ENCODE measurements at places on chromosomes 5 and 9. TPM values are rescaled to one million over a fixed set of nuclear protein-coding genes. Genes with fewer than 3 reads are reported as not detected.

The CDH9 gene
- polyA plus RNA-seq = not detected

- no peak for DNase-seq
- no peaks in the 10 kb centered on the region for H3K4me1 ChIP-seq
- H3K36me3 ChIP-seq = no peaks in the 10 kb centered on the region
- H3K27ac ChIP-seq = no peak overlapping the region
- no peak overlapping the region for H3K4me3 ChIP-seq
These were observed 222.8 kb upstream of the MSX2 start for GRCh38 chr5:174501461-174502069.

DNA sequence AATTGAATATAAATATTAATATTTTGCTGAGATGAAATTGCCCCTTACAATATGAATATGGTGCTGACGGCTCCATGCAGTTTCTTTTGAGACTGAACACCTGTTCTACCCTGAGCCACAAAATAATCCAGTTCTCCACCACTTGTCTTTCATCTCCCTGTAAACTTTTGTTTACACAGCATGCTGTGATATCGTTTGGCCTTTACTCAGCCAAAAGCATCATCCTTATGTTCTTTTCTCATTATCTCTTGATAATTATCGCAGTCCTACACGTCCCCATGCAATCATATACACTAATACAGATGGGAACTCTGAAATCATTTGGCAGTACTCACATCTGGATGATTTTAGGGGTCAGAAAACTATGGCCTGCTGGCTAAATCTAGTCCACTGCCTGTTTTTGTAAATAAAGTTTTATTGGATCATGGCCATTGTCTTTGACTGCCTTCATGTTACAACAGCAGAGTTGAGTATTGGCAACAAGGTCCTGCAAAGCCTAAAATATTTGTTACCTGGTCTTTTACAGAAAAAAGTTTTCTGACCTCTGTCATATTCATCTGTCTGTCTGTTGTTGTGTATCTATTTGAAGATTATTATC, 53.3 kb downstream of the AOPEP start:
- H3K27ac ChIP-seq = no peak overlapping the region
- no peaks in the 10 kb centered on the region for H3K36me3 ChIP-seq
- no peak for DNase-seq
- H3K27me3 ChIP-seq = no peaks in the 10 kb centered on the region
- H3K4me3 ChIP-seq = no peak overlapping the region
- no peaks in the 10 kb centered on the region for H3K4me1 ChIP-seq

- no peaks in the 10 kb centered on the region for H3K27me3 ChIP-seq
- no peaks in the 10 kb centered on the region for H3K4me1 ChIP-seq
- no peak overlapping the region for H3K27ac ChIP-seq
- peaks cover 9% of the 10 kb centered on the region for H3K36me3 ChIP-seq
- no peak overlapping the region for H3K4me3 ChIP-seq
- no peak for DNase-seq
These were observed 89.0 kb downstream of the ARSB start for GRCh38 chr5:78896132-78896531.

DNA sequence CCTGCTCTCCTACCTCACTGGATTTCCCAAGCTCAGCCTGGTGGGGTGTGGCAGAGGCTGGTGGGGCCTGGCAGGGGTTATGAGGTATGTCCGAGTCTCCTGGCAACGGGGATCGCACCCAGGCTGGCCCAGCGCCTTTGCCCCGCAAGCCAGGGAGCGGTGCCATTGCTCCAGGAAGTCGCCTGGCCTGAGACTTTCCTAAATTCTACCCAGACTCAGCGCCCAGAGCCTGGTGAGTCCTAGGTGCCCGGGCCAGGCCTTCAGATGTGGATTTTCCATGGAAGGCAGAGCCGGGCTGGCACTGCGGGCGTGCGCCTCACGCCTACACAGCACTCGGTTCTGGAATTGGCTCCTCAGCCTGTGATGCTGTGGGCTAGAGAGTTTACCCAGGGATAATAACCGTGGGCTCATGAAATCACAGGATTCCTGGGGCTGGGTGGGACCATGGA, 155.4 kb upstream of the COL5A1 start:
- no peak overlapping the region for H3K4me3 ChIP-seq
- no peak overlapping the region for H3K27ac ChIP-seq
- H3K27me3 ChIP-seq = no peaks in the 10 kb centered on the region
- H3K4me1 ChIP-seq = no peaks in the 10 kb centered on the region

The ITGA1 gene
- 0.89 TPM for polyA plus RNA-seq

DNA sequence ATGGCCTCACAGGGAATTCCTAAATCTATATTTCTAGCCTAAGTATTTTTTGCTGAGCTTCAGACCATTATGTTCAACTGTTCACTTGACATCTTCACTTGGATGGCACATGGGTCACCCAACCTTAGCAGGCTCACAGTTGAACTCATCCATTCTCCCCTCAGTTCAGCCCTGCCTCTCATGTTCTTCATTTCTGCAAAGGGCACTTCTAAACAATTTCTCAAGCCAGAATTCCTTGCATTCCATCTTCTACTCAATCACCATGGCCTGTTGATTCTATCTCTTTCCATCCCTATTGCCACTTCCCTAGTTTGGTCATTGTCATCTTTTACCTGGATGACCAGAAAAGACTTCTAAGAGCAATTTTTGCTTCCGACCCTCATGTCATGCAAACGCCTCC, 7.3 kb upstream of the RGS3 start:
- no peak overlapping the region for H3K4me3 ChIP-seq
- H3K27ac ChIP-seq = no peak overlapping the region
- no peaks in the 10 kb centered on the region for H3K36me3 ChIP-seq
- no peaks in the 10 kb centered on the region for H3K27me3 ChIP-seq
- H3K4me1 ChIP-seq = no peaks in the 10 kb centered on the region
- no peak for DNase-seq

The STPG3 gene
- not detected for polyA plus RNA-seq

- DNase-seq = peak; percentile 36
- no peaks in the 10 kb centered on the region for H3K27me3 ChIP-seq
- H3K4me3 ChIP-seq = no peak overlapping the region
- no peak overlapping the region for H3K27ac ChIP-seq
These were observed 31.8 kb upstream of the CKS2 start for GRCh38 chr9:89278997-89279739.

DNA sequence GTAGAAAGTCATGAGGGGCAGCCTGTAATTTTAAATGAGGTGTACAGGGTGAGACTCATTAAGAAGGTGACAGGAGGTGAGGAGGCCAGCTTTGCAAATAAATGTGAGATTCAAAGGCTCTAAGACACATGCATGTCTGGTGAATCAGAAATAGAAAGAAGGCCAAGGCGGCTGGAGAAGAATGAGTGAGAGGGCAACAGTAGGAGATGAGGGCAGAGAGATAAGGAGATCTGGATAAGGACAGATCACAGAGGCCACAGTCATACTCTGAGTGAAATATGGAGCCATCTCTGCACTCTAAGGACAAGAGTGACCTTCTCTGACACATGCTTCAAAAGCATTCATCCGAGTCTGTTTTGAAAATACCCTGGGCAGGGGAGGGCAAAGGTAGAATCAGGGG, 90.7 kb downstream of the RAD23B start:
- H3K4me3 ChIP-seq = no peak overlapping the region
- H3K27me3 ChIP-seq = peaks cover 2% of the 10 kb centered on the region
- no peaks in the 10 kb centered on the region for H3K4me1 ChIP-seq
- DNase-seq = no peak
- H3K27ac ChIP-seq = no peak overlapping the region
- no peaks in the 10 kb centered on the region for H3K36me3 ChIP-seq

DNA sequence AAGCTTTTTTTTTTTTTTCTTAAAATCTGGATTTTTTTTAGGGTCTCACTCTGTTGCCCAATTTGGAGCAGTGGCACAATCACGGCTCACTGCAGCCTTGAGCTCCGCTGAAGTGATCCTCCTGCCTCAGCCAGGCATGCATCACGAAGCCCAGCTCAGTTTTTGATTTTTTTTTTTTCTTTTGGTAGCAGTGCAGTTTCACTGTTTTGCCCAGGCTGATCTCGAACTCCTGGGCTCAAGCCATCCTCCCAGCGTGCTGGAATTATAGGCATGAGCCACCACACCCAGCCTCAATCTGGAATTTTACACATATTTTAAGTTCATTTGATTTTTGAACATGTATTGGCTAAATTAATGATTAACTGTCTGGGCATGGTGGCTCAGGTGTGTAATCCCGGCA, 36.3 kb downstream of the TRIO start:
- H3K4me3 ChIP-seq = no peak overlapping the region
- H3K27ac ChIP-seq = no peak overlapping the region
- H3K4me1 ChIP-seq = peaks cover 1% of the 10 kb centered on the region

GRCh38 chr9:3793971-3794383, 268.2 kb upstream of the RFX3 start:
- no peaks in the 10 kb centered on the region for H3K27me3 ChIP-seq
- no peak overlapping the region for H3K4me3 ChIP-seq
- no peak for DNase-seq
- H3K36me3 ChIP-seq = no peaks in the 10 kb centered on the region

- H3K4me3 ChIP-seq = no peak overlapping the region
- H3K4me1 ChIP-seq = no peaks in the 10 kb centered on the region
- no peak for DNase-seq
- H3K36me3 ChIP-seq = no peaks in the 10 kb centered on the region
These were observed 192.6 kb downstream of the ESM1 start for GRCh38 chr5:54792611-54793404.

DNA sequence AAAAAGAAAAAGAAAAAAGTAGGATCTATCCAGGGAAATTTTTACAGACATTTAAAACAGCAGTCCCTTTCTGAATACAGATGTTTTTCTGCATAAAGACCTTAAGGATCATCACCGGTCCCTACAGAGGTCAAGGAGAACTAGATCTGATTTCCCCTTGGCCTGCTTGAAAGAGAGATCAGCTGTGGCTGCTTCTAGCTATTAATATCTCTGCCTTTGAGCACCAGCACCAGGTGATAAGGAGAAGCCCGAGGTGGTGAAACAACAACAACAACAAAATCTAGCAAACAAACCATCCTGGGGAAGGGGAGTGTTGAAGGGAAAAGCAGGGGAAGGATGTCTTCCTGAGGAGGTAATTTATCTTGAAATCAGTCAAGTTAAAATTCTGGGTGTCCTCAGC, 42.1 kb downstream of the ZNF366 start:
- H3K27me3 ChIP-seq = no peaks in the 10 kb centered on the region
- H3K27ac ChIP-seq = peak overlapping the region; percentile 35
- H3K4me3 ChIP-seq = no peak overlapping the region
- H3K36me3 ChIP-seq = no peaks in the 10 kb centered on the region

DNA sequence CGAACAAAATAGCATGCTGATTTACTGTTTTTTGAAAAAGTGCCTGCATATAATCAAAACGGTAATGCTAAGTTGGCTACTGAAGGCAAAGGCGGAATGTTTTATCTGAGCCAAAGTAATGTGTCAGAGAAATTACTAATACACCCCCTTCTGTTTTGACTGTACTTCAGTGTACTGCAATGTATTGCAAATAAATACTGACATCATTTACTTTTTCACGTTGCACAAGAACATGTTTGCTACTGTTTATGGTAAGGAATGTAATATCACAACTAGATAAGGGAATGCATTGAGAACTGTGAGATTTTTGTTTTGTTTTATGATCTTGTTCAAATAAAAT, 813 bp upstream of the AGTPBP1 start:
- no peaks in the 10 kb centered on the region for H3K27me3 ChIP-seq
- no peaks in the 10 kb centered on the region for H3K36me3 ChIP-seq
- peak overlapping the region; percentile 83 for H3K4me3 ChIP-seq
- peak; percentile 83 for DNase-seq
- H3K27ac ChIP-seq = peak overlapping the region; percentile 91
- H3K4me1 ChIP-seq = peaks cover 67% of the 10 kb centered on the region

DNA sequence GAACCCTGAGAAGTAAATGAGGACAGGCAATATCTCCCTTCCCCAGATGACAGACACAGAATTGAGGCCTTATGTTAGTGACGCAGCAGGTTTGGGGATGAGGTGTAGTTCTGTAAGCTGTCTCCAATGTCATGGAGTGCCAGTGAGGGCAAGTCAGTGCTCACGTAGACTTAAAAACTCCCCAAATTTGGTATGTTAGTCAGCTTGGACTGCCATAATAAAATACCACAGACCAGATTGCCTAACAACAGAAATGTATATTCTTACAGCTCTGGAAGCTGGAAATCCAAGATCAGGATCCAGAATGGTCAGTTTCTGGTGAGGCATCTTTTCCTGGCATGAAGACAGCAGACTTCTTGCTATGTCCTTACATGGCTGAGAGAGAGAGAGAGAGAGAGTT, 14.9 kb downstream of the FOXI1 start:
- H3K27ac ChIP-seq = no peak overlapping the region
- H3K4me1 ChIP-seq = no peaks in the 10 kb centered on the region
- no peaks in the 10 kb centered on the region for H3K36me3 ChIP-seq
- H3K4me3 ChIP-seq = no peak overlapping the region

The FOXD4 gene
- not detected for polyA plus RNA-seq

The CCNJL gene
- not detected for polyA plus RNA-seq

- H3K36me3 ChIP-seq = no peaks in the 10 kb centered on the region
- no peak for DNase-seq
- H3K4me1 ChIP-seq = no peaks in the 10 kb centered on the region
- no peak overlapping the region for H3K4me3 ChIP-seq
These were observed 1374.8 kb upstream of the DMAC1 start for GRCh38 chr9:9174358-9174757.

DNA sequence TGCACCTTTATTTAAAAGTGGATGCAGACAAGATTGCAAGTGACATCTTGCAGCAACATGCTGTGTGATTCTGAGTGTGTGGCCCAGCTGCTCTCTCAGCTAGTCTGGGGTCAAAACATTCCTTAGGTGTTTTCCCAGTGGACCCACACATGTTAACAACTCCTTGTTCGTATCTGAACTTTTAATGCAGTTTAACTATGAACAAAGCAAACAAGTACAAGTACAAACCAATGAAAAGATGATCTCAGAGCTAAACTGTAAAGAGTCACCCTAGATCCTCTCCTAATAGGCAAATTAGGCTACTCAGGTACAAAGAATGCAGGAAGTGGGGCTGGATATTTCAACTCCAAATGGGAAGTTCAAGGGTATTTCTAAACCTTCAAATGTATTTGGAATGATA, 108.4 kb downstream of the ENTREP1 start:
- H3K27ac ChIP-seq = no peak overlapping the region
- H3K4me1 ChIP-seq = no peaks in the 10 kb centered on the region
- no peak for DNase-seq
- H3K27me3 ChIP-seq = no peaks in the 10 kb centered on the region
- H3K36me3 ChIP-seq = no peaks in the 10 kb centered on the region
- H3K4me3 ChIP-seq = no peak overlapping the region

DNA sequence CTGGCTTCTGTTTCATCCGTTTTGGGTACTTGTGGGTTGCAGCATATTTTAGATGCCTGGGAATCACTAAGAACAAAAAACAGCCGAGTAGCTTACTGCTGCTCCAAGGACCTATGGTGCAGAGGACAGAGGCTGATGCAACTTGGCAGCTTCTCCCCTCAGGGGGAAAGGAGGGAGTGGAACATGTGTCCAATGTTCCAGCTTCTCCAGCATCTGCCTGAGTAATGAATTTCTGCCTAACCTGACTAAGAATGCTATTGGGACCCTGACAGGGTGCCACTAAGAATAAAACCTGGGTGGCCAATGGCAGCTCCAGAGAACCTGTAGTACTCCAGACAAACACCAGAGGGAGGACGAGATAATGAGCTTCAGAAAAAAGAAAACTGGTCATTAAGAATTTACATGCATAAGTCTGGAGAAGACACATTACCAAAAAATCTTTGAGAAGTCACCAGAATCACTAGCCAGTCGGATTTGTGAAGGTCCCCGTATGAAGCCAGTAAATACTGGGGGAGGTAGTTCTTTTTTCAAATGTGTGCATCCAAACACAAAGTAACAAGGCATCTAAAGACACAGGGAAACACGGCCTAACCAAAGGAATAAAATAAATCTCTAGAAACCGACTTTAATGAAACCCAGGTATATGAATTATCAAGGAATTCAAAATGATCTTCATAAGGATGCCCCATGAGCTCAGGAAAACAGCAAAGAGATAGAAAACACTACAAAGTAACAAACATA, 293.5 kb downstream of the HINT1 start:
- no peaks in the 10 kb centered on the region for H3K36me3 ChIP-seq
- no peak overlapping the region for H3K4me3 ChIP-seq
- no peaks in the 10 kb centered on the region for H3K27me3 ChIP-seq
- peak; percentile 31 for DNase-seq

Data from CD14-positive monocyte (primary cell).